H54 (cell line): ENCODE measurements at places on chromosomes 6 and 20.

- DNase-seq = no peak
Observed at GRCh38 chr6:170017603-170018320, 266.3 kb downstream of the ERMARD start.

- DNase-seq = no peak
Observed at GRCh38 chr6:79070206-79070825, 7.7 kb downstream of the PHIP start.

GRCh38 chr6:158717341-158718330, 67.8 kb downstream of the SYTL3 start:
- no peak for DNase-seq

GRCh38 chr6:160929831-160930230, 61.7 kb upstream of the MAP3K4 start:
- DNase-seq = no peak

- no peak for DNase-seq
Observed at GRCh38 chr20:61268024-61268423, 16.0 kb downstream of the CDH4 start.

DNA sequence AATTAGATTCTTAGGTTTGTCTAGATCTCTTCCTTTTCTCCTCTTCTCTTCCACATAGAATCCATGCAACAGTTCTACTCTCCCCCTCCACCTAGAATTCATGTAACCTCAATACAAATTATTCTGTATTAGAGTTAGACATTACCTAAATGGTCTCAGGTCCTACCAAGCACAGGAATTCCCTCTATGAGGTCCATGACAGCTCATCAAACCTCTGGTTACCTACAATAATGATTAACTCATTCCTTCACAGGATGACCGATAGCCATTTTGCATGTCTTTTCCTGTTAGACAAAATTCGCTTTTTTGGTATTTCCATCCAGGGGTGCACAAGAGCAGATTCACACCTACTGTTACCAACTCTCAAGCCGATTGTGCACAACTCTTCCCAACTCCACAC, 27.4 kb upstream of the BMP2 start:
- no peak for DNase-seq

GRCh38 chr6:157982102-157982562, 469 bp downstream of the SYNJ2 start:
- no peak for DNase-seq

GRCh38 chr6:157020881-157021343, 243.7 kb downstream of the ARID1B start:
- peak; percentile 23 for DNase-seq

DNA sequence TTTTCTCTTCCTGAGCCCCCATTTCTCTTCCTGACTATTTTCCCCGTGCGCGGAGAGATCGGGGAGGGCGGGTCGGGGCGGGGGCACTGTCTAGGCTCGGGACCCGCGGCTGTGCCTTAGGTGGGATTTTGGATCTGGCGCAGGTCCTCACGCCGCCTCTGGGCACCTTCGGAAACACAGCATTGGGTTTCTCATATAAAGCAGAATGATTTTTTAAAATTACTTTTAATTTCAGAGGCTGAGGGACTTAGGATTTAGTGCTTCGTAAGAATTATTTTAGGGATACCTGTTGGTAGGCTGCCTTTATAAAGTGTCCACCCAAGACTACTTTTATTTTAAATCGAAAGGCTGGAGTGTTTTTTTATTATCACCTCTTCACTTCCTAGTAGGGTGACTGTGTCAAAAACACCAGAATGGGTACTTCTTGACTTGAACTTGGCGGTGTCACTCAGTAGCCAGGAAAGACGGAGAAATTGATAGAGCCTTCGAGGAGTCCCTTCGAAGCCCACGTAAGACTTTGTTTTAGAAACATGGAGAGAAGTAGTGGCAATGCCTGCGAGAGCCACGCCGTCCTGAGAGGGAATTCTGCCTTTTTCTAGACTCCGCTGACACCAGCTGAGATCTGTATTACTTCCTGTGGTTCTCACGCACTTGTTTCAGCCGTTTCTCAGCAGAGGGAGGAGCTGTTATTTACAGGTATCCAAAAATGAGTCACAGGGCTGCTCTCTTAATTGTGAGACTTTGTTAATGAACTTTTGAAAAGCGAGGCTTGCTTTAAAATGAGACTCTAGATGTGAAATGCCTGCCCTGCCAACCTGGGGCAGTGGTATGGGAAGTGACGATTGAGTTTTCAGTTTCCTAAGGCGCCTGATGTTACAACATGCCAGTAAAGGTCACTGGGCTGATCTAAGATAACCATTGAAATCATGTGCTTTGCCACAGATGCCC, 667 bp downstream of the STX11 start:
- DNase-seq = no peak

- DNase-seq = no peak
Observed at GRCh38 chr6:142950291-142950690, 5.3 kb upstream of the HIVEP2 start.

GRCh38 chr6:110471726-110472365, 4.6 kb downstream of the SLC22A16 start:
- DNase-seq = no peak

- DNase-seq = no peak
Observed at GRCh38 chr20:54820392-54820791, 345.0 kb downstream of the DOK5 start.

DNA sequence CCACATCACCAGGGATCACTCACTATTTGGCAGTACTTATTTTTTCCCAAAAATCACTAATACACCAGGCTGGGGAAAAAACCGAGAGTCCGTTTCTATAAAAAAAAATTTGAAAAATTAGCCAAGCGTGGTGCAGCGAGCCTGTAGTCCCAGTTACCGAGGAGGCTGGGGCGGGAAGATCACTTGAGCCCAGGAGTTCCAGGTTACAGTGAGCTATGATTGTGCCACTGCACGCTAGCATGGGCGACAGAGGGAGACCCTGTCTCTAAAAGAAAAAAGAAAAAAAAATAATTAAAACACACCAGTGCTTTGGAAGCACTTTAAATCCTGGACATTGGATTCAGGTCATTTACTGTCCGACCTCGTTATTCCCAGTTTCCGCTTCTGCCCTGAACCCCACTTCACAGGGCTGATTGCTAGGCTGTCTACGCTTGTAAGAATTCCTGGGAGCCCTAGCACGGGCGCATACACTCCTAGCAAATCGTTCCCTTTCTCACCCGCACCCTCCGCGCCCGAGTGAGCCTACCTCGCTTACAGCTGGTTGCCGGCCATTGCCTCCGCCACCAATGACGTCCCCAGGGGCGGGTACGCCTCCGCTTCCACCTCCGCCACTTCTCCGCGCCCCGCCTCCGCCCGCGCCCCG, at the start of gene TPMT:
TSS of gene TPMT (minus strand) at position 571 of the 643 bp plus-strand sequence. CDS start 5,950 bp downstream, outside the sequence.
- peak; percentile 69 for DNase-seq

DNA sequence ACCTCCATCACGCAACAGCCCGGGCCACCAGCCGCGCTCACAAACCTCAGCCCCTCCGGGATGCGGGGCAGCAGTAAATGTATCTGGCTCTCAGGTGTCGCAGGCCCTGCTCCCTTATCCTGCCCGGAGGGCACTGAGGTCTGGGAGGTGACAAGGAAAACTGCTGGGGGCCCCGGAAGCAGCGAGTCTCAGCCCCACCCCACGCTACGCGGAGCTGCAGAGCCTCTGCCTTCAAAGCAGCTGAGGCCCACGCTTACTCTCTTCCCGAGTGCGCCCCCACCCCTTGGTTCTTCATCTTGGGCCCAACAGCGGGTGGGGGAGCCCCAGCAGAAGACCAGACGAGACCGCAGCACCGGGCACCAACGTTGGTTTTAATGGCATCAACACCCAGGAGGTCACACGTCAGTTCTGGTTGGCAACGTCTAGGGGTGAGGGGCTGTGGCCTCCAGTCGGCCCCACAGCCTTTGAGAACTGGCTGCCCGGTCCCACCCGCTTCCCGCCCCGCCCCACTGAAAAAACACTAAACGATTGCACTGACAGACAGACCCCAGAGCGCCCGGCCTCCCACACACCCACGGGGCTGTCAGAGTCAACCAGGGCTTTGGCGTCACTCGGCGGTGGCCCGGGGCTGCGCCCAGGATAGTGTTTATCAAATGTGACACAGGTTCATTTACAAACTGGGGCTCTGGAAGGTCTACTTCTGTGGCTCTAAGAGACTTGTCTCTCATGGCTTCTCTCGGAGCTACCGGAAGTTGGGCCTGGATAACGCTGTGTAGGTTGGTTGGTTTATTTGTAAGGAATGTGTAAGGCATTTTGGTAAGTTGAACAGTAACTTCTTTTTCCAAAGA, 43.7 kb downstream of the DSTN start:
- no peak for DNase-seq

- no peak for DNase-seq
Observed at GRCh38 chr6:40131675-40132074, 197.4 kb upstream of the MOCS1 start.

GRCh38 chr20:62889871-62890270, 28.2 kb upstream of the TCFL5 start:
- no peak for DNase-seq

GRCh38 chr20:2002365-2002764, 8.5 kb upstream of the PDYN start:
- no peak for DNase-seq

DNA sequence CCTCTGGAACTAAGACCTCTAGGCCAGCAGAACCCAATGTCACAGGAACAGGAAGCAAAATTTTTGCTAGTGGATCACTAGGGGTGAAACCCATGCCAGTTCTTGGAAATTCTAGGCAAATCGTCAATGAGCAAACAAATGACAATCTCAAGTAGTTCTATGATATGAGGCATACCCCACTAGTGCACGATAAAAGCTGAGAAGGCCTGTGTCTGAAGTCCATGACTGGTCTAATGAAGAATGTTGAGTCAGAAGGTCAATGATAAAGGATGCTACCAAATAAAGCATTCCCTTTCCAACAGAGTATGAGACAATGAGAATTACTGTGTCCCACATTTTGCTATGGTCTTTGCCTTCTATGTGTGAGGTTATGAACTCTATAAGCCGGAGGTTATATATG, 149.4 kb upstream of the NOX3 start:
- DNase-seq = no peak

- DNase-seq = no peak
Observed at GRCh38 chr6:129671442-129672340, 38.3 kb downstream of the ARHGAP18 start.

DNA sequence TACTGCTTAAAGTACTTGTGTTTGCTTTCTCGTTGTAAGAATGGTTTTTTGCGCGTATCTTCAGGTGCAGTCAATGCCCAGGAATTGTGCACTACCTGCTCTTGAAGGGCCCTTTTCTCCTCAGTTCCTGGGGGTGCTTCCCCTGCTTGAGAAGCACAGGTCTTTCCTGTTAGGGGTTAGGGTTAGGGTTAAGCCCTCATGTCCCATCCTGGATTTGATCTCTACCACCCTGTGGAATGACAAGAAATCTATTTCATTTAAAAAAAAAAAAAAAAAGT, 39.6 kb upstream of the TBXT start:
- DNase-seq = no peak
